ENCODE measurements at places on chromosomes 2 and 18.

DNA sequence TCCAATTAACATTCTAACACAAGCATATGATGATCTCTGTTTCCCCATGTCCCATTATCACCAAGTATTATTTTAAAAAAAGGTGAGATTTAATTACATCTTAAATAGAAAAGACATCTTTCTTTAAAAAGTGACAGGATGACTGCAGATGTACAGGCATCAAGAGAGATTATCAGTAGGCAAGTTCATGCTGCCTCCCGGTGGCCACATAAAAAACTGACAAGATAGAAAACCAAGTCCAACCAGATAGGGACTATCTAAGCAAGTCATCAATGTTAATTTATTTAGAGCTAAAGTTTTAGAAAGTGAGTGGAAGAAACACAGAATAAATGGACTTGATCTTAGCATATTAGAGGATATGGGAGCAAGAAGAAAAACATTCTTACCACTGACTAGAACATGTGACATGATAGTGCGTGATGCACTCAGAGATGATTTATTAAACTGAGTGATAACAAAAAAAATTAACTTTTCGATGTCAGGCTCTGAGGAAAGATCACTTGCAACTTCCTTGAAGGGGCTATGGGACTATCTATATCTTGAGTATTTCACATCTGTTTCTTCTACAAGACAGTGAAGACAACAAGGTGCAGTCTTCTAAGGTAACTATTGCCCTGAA, 5.4 kb upstream of the TDRD15 start:
- no peak for DNase-seq

DNA sequence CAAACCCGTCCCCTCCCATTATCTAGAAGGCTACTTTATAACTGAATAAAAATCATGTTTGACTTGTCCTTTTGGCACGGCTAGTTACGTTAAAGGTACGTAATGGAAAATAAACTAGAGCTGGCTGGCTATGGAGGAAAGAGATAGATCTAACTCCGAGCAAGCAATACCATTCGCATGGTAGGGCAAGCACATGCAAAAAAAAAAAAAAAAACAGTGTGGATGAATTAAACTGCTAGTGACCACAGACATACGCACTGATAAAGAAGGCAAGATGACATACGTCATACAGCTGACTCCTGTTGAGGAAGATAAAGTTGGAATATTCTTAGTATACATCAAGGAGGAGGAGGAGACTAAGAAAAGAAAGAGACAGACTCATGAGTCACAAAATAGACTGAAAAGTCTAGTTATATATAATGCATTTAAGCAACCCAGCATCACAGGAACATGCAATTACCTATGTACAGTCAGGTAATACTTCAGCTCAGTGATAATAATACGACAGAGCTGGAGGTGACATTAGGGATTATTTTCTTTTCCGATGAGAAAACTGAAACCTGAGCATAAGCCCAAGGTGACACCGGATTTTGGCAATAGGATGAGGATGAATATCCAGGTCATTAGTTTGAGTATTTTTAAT, 37.9 kb upstream of the NARS1 start:
- no peak for DNase-seq

- no peak for DNase-seq
These were observed 104.2 kb downstream of the ZNF521 start for GRCh38 chr18:25247725-25248124.

- DNase-seq, result no peak
These were observed 392.4 kb downstream of the TXNL1 start for GRCh38 chr18:56245866-56246580.

GRCh38 chr2:178882666-178883440, 75.6 kb upstream of the TTN start:
- DNase-seq, result no peak

All from stimulated activated CD4-positive, alpha-beta T cell treated with anti-CD3 and anti-CD28 coated beads, Interleukin-2, amount 100 ng/mL, for 4 hours (primary cell).